Substantia nigra (tissue), 51 donors: ENCODE measurements at places on chromosomes 2 and 18.

GRCh38 chr2:68751397-68752339 lies 17.1 kb downstream of the ARHGAP25 start:
- DNase-seq: peak; percentile 90

- DNase-seq: no peak
Observed at GRCh38 chr2:217142649-217143266, 282.9 kb upstream of the TNP1 start.

GRCh38 chr2:204031056-204031455 lies 94.5 kb downstream of the ICOS start:
- no peak for DNase-seq

GRCh38 chr2:37637190-37637860 lies 34.1 kb downstream of the CDC42EP3 start:
- DNase-seq: no peak

DNA sequence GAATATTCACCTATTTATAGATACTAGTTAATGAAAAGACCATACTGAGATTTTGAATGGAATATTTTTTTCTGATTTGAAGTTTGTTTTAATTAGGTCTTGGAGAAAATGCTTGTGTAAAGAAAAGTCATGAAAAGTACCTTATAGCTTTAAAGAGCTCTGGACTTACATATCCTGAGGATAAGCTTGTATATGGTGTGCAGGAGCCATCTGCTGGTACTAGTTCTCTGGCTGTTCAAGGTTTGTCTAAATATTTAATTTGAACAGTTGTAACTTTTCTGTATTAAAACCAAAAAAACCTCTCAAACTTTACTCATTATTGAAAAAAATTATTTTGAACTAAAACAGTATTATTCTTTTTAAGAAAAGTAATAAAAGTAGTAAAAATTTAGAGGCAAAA lies 50.1 kb downstream of the UBR3 start:
- DNase-seq: no peak

GRCh38 chr2:8575834-8576423 lies 105.9 kb upstream of the ID2 start:
- DNase-seq: no peak

- no peak for DNase-seq
Observed at GRCh38 chr2:46438794-46439193, 40.6 kb upstream of the TMEM247 start.

DNA sequence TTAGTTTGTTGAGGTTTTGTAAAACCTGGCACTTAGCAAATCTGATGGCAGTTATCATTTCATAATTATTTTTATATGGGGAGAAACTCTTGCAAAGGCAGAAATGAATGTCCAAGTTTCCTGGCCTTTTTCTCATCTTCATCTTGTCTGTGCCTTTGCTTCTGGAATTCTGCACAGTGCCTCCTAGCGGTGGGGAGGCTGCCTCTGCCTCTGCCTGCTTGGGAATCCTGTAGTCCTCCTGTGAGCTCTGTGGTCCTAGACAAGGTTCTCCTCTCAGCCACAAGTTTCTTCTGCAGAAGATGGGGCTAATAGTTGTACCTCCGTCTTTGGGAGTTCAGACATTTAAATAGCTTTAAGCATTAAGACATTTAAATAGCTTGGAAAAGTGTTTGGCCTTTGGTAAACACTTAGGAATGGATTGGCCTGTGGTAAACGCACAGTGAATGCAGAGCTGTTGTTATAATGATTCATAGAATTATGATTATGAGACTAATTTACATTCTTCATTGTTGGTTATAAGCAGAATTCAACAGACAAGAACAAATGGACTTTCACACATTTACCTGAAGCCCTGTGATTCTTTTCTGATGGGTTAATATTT lies 101.2 kb downstream of the ZNF236 start:
- DNase-seq: no peak

GRCh38 chr2:158034198-158034866 lies 67.3 kb upstream of the UPP2 start:
- DNase-seq: no peak

DNA sequence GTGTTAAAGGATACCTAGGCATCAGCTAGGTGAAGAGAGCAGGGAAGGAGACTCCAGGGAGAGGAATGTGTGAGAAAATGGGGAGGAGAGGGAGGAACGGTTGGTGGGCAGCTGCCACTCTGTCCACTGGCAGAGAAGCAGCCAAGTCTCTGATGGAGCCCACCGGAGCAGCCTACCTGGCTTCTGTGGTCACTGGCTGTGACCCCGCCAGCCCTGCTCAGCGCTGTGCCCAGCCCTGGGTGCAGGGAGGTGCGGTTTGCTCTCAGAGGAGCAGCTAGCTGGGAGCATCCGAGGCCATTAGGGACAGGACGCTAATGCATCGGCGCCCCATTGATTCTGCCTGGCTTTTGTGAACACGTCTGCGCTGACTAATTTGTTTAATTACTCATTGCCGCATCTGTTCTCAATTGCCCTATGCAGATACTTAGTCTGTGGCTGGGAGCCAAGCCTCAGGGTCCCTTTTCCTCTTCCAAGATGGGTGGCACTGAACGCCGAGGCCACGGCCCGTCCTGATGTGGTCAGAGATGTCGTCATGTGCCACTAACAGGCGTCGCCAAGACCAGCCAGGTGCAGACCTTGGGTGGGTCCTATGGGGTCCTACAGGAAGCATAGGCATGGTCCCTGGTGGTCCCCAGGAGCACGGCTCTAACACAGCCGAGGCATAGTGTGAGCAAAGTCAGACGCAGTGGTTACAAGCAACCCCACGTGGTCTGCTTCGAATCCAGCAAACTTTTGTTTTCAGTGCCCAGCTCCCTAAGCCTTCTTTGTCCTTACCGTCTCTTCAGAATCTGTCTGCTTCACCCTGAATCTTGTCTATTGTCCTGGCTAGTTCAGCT lies 82.0 kb downstream of the RRM2 start:
- DNase-seq: no peak

DNA sequence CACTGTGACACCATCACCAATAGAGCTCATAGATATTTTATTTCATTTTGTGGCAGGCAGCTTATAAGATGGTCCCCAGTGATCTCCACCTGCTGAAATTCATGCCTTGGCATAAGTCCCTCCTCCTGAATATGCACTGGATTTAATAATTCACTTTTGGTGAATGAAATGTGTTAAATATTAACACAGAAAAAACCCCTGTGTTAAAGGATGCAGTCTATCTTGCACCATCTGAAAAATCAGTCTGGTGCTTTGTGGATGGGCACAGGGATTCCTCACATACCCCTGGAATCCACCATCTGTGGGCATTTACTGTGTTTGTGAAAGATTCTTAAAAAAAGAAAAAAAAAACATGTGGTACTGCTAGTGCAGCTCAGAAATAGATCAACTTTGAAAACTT lies 26.1 kb upstream of the WIPF1 start:
- no peak for DNase-seq

DNA sequence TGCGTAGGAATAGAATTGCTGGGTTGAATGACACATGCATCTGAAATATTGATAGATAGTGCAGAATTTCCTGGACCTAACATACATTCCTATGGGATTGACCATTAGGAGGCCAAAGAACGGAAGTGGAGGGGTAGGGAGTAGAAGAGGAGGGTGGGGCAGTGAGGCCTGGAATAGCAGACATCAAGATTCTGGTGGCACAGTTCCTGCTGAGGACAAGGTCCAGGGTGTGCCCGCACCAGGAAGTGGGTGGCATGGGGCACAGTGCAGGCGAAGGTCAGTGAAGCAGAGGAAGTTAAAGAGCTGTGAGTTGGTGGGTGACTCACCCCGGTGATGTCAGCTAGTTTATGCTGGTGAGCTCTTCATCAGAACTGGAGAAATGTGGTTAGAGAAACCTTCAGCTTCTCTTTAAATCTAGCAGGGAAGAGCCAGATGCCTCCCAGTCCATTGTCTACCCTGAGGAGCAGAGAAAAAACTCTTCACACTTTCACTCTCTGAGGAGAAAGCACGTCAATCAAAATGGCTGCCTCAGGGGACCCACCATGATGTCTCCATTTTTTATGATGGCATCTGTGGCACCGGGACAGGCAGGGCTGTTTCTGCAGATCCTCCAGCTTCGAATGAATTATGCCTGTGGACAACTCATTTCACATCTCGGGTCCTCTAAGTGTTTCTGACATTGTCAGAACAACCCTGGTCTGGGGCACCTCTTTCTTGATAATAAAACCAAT lies 55.9 kb upstream of the CTLA4 start:
- peak; percentile 30 for DNase-seq

- no peak for DNase-seq
Observed at GRCh38 chr18:35617865-35618264, 36.3 kb downstream of the GALNT1 start.

GRCh38 chr2:56613920-56614319 lies 430.1 kb downstream of the CCDC85A start:
- DNase-seq: no peak

DNA sequence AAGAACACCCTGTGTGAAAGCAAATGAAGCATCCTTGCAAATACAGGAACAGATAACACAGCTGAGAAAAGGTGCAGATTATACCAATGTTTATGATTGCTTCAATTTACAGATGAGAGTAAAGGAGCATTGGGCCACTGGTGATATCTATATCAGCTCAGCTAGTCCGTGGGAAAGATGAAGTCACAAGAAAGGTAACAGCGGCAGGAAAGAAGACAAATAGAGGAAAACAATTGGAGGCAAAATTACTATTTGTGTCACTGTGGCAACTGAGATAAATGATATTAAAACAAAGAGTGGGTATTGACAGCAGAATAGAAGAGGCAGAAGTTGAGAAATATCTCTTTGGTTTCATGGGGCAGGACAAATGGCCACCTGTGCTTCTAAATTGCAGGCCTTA lies 121.2 kb upstream of the CAVIN2 start:
- DNase-seq: no peak
